ENCODE measurements at places on chromosomes 5 and 9.
A peak's percentile ranks its signal among the peaks of the same experiment; 100 is the strongest.

- no peak for DNase-seq
Measured at GRCh38 chr9:87886933-87887505, 4.3 kb downstream of the SPATA31E1 start.

DNA sequence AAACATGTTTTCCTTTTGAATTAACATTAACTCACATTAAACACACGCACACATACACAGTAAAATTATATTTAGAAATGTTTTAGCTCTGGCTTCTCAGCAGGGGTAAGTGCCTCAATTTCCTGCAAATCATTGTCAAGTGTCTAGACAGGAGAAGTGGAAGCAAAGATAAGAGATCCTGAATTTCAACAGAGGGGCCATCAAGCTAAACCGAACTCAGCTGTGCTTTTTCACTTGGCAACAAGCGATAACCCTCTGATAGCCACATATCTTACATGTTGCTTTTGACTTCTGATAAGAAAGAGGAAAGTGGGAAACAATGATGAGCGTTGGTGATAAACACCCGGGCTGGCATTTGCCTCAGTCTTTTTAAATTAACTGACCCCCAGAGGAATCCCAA, 79.7 kb upstream of the SPDL1 start:
- DNase-seq = no peak

DNA sequence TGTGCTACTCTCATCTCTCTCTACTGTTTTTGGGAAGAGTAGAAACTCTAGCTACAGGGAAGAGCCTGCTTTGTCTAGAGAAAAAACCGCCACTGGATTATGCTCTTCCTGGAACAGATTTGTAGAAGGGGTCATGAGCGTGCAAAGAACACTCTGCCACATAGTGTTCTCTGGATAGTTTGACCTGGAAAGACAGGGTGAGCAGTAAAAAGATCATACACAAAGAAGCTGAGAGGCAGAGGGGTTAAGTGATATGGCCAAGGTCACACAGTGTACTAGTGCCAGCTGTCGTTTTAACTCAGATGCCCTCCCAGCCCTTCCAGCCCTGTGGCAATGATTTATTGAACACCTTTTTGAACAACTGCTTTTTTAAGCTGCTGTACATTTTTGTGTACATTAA, 182.2 kb downstream of the NNT start:
- no peak for DNase-seq

DNA sequence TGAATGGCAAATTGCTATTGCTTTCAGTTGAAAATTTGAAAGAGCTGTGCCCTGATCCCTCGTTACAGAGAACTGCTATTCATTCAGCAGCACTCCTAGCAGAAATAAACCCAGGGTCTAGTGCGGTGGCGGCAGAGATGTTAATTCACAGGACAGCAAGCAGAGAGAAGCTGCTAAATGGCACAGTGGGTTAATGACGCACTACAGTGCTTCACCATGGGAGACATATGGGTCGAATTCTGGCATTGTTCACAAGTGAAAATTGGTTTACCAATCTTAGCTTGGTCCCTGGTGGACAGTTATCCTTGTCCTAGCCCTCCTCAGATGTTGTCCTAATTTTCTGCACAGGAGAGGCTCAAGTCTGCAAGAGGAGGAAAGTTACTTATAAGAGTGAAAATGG, 807.4 kb downstream of the TLE1 start:
- DNase-seq = no peak

DNA sequence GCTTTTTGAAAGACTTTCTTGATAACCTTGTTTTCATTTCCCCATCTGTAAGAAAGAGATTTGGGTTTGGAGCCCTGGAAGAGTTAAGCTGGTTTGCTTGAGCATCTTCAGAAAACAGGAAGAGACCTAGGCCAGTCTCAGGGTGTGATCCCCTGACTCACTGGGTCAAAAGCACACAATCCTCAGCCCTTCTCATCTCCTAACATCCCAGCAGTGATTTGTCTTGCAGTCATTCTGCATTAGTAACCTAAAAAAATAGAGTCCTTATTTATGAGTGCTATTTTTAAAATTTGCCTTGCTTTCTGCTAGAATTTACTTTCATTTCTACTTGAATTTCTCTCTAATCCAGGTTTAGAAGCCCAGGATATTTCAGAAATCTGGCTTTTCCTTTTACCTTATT, 16.4 kb upstream of the ARSB start:
- no peak for DNase-seq

DNA sequence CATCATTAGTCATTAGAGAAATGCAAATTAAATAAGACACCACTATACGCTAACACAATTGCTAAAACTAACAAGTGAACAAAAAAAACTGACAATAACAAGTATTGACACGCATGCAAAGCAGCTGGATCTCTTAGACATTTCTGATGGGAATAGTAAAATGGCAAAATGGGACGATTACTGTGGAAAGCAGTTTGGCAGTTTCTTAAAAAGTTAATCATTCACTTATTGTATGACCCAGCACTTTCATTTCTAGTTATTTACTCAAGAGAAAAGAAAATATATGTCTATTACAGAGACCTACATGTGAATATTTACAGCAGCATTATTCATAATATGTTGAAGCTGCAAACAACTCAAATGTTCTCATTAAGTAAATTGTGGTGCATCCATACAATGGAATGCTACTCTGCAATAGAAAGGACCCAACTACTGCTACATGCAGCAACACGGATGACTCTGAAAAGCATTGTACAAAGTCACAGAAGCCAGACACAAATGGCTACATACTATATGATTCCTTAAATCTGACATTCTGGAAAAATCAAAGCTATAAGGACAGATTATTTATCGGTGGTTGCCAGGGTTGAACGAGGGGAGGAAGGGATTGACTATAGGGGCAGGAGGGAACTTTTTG, 96.8 kb upstream of the ITGA2 start:
- no peak for DNase-seq

- no peak for DNase-seq
Measured at GRCh38 chr9:70883056-70883455, 238.4 kb downstream of the TRPM3 start.

DNA sequence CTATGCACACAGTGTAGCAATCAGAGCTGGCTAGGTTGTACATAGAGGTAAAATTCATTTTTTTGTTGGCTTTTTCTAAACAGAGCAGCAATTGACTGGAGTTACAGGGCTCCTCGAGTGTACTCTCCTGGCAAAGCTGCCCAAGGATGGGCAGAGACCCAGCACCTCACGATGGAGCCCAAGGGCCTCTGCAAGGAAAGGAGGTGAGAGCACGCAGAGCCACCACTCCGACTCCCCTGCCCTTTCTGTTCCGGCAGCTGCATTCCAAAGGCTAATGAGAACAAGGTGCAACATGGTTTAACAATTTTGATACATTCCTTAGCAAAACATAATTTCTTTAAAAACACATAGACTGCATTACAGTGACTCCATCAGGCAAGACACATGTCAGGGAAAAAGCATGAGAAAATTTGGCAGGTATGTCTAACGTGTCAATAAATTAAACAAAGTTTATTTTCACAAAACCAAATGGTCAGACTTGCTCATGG, 47.5 kb downstream of the SAXO1 start:
- DNase-seq = no peak

DNA sequence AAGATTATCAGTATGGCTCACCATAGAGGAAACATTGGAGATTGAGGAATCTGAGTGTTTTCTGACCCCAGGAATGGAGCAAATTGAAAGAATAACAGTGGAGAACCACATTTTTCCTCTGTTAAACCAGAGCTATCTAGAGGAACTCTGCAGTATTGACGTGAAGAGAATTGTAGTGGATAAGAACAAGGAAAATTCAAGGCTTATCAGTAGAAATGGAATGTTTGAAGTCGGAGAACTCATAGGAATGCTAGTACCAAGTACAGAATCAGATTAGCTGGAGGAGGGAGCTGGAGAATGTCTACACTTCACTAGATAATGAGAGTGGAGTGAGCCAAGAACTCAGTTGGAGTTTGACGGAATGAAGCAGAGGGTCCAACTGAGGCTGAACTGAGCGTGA, 50.3 kb downstream of the SNCAIP start:
- DNase-seq = no peak

GRCh38 chr5:157303667-157304327, 37.9 kb downstream of the CYFIP2 start:
- DNase-seq = no peak

DNA sequence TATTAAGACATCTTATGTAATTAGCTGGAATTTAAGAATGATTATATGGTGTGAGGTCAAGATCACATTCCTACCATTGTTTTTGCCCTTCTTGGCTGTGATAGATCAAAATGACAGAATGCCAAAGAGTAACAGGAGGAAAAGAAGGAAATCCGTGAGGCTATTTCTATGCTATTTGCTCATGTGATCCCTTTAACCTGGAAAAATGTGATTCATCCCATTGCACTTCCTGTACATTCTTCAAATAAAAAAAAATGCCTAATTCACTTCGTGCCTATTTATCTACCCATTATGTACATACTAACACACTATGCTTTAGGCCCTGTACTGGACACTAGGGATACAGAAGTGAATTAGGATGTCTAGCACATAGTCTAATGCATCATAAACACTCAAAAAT, 154.1 kb upstream of the PAPPA start:
- no peak for DNase-seq

DNA sequence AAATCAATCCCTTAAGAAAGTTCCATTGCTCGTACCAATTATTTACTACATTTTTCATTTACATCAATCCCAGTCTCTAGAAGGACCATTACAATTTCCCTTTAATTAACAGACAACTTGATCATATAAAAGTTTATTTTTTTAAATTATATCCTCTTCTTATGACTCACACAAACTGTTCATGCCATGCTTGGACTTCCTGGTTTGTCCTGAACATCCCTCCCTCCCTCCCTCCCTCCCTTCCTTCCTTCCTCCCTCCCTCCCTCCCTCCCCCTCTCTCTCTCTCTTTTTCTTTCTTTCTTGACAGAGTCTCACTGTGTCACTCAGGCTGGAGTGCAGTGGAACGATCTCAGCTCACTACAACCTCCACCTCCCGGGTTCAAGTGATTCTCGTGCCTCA, 11.6 kb upstream of the CLTB start:
- DNase-seq = no peak

DNA sequence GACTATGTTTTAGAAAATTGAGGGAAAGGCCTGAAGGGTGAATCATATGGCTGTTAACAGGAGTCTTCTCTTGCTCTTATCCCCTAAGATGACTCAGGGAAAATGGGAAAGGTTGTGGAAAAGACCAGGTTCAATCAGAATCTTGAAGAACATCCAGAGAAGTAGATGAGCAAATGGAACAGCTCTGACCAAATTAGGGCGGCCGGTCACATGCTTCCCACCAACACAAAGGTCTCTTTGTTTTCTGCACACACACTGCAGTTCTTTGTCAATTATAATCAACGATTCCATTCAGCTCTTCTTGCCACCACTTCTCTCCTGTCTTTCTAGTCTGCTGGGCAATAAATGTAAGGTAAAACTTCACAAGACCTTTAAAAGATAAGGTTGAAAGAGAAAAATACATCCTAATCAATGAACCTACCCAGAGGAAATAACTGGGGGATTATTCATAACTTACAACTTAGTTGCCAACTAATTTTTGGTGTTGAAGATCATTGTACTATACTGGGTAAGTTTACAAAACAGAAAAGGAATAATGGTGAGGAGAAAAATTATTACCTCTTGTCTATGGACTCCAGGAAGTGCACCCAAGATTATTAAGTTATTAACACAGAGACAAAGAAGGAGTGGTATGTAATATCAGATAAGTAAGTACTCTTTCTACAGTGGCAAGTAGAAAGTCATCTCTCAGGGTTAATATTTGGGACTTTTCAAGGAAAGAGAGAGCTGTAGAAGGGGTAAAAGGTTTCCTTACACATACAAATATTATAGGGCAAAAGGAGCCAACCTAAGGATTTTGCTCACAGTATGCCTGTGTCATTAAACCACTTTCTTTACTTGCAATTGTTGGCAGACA, 441.9 kb upstream of the PIK3R1 start:
- no peak for DNase-seq

DNA sequence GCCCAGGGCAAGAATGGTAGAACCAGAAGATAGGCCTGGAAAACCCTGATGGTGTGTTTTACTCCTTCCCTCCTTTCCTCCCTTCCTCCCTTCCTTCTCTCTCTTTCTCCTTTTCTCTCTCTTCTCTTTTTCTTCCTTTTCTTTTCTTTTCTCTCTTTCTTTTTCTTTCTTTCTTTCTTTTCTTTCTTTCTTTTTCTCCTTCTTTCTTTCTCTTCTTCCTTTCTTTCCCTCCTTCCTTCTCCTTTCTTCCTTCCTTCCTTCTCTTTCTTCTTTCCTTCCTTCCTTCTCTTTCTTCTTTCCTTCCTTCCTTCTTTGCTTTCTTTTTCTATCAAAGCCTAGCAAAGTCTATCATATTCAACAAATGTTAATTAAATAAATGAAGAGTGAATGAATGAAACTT, 24.0 kb upstream of the UBE2QL1 start:
- DNase-seq = no peak

- no peak for DNase-seq
Measured at GRCh38 chr5:65290677-65291076, 191.0 kb downstream of the ADAMTS6 start.

- peak; percentile 15 for DNase-seq
Measured at GRCh38 chr5:150001660-150002486, 1.3 kb downstream of the HMGXB3 start.

DNA sequence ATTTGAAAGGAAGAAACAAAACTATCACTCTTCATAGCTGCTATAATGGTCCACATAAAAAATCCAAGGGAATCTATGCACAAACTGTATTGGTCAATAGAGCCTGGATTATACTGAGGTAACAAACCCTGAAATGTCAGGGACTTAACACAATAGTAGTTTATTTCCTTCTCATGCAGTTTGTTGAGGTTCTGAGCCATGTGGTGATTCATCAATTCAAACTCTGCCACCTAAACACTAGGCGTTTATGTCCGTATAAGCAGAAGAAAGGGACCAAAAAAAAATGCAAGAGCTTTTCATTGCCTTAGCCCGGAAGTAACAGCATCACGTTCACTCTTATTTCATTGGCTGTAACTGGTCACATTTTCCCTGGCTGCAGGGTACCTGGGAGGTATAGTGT, 464.7 kb downstream of the ZSWIM6 start:
- DNase-seq = no peak

DNA sequence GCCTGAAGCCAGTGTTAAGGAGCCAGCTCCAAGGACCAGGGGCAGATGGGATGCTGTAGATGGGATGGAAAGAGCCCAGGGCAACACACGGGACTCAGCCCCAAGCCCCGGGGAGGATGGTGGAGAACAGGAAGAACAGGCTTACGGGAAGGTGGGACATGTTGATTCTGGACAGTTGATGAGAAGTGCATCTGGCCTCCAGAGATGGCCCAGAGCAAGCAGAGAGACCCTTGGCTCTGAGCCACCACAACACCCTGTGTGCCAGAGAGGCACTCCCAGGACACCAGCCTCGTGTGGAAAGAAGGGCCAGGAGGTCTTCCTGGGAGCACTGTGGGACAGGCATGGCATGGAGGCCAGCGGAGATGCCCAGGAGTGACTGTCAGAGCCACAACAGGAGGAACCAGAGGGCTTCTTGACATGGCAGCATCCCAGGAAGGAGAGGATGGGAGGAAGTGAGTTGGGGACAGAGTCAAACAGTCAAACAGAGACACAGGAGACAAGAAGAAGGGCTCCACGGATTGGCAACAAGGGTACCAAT, 156.3 kb upstream of the MVB12B start:
- no peak for DNase-seq
